ENCODE measurements at places on chromosomes 1 and 21.

GRCh38 chr1:172041742-172042141 is 200.4 kb downstream of the DNM3 start:
- peak; percentile 72 for DNase-seq

GRCh38 chr1:27594564-27595510 is 9.1 kb downstream of the AHDC1 start:
- DNase-seq = no peak

DNA sequence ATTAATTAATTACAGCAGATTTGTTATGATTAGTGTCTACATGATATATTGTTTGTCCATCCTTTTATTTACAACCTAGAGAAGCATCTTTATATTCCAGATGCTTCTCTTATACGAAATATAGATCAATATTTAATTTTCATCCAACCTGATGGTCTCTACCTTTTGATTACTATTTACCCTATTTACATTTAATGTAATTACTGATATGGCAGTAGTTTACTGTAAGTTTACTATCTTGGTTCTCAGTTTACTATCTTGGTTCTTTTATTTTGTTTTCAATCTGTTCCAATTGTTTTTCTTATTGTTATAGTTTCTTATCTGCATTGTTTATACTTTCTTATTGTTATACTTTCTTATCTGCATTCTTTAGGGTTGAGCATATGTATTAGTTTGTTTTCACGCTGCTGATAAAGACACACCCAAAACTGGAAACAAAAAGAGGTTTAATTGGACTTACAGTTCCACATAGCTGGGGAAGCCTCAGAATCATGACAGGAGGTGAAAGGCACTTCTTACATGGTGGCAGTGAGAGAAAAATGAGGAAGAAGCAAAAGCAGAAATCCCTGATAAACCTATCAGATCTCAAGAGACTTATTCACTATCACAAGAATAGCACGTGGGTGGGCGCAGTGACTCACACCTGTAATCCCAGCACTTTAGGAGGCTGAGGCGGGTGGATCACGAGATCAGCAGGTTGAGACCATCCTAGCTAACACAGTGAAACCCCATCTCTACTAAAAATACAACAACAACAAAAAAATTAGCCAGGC is 28.9 kb downstream of the FAF1 start:
- DNase-seq = no peak

DNA sequence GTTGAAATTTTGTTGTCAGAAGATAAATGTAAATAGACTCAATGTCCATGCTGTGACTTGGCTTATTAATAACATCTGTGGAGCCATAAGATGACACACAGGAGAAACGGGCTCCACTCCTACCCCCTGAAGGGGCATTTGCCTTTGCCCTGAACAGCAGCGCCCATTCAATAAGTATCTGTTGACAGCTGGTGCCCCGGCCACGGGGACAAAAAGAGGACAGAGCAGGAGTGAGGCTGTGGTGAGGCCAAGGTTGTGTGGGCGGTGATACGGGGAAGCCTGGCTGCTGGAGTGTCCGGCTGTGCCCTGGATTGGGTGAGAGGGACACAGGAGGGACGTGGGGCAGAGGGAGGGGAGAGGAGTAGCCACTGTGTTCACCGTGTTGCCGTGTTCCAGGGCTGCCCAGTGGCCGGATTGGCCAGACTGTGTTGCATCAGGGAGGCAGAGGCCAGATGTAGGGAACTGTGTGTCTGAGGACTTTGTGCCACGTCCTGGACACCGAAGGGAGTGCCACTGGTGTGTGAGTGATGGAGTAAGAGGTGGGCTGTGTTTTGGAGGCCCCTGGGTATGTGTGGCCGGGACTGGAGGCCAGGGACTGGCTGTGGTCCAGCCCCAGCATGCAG is 15.1 kb downstream of the PRMT2 start:
- DNase-seq = no peak

GRCh38 chr1:177848577-177848976 is 121.3 kb downstream of the SEC16B start:
- DNase-seq = peak; percentile 55

- peak; percentile 33 for DNase-seq
Measured at GRCh38 chr1:82978461-82979324, 1020.2 kb downstream of the TTLL7 start.

- DNase-seq = peak; percentile 79
Measured at GRCh38 chr1:165073185-165074007, 283.1 kb downstream of the LMX1A start.

GRCh38 chr1:61469365-61469764 is 255.6 kb downstream of the TM2D1 start:
- DNase-seq = no peak

DNA sequence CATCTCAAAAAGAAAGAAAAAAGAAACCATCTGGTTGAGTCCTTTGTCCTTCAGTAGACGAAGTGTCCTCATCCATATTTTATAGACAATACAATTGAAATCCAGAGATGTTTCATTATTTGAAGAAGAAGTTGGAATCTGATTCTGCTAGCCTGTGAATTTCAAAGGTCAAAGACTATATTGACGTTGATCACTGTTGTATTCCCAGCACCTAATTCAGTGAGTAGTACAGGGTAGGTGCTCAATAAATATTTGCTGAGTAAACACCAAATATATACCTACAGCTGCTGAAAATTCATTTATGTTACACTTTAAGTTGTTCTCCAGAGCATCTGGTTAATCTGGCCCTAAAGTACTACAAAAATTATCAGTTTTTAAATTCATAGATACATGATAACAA is 135.2 kb downstream of the CACNA1E start:
- no peak for DNase-seq

DNA sequence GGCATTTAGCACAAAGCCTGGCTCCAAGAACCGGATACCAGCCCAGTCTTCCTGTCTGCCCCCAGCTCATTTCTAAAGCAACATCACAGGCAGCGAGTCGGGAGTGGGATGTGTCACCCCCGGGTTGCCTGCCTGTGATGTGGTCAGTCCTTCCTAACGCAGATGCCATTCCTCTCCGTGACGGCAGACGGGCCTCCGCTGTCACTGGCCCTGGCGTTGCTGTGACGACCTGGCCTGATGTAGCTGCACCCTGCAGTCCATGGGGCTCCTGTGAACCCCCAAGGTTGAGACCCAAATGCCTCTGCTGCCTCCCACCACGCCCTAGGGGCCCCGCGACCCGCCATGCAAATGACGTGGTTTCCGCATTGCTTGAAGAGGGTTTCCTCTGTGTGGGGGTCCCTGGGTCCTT is 12.3 kb downstream of the TNFRSF1B start:
- no peak for DNase-seq

GRCh38 chr1:162678439-162678838 is 46.2 kb downstream of the DDR2 start:
- DNase-seq = peak; percentile 93

- no peak for DNase-seq
Measured at GRCh38 chr1:31792541-31792940, 23.3 kb downstream of the SPOCD1 start.

- DNase-seq = no peak
Measured at GRCh38 chr1:107867422-107867821, 97.6 kb downstream of the VAV3 start.

GRCh38 chr1:163632269-163632668 is 310.5 kb downstream of the NUF2 start:
- no peak for DNase-seq

DNA sequence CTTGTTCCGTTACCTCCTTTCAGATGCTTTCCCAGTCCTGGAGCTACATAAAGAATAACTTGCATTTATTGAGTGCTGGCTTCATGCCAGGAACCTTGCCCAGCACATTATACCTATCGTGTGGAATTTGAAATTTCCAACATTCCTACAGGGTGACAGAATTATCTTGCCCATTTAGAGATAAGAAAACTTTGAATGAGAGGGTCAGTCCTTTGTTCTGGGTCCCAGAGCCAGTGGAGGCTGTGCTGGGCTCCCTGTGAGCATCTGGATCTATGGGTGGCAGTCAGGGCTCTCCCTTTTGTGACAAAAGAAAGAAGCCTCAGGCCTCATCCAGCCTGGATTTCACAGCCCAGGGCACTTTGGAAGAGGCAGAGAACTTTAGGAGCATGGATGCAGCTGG is 3.2 kb downstream of the GSTM4 start:
- DNase-seq = no peak

- peak; percentile 91 for DNase-seq
Measured at GRCh38 chr1:192826791-192827546, 18.1 kb downstream of the RGS2 start.

- peak; percentile 42 for DNase-seq
Measured at GRCh38 chr1:119631433-119632102, 16.5 kb downstream of the ZNF697 start.

DNA sequence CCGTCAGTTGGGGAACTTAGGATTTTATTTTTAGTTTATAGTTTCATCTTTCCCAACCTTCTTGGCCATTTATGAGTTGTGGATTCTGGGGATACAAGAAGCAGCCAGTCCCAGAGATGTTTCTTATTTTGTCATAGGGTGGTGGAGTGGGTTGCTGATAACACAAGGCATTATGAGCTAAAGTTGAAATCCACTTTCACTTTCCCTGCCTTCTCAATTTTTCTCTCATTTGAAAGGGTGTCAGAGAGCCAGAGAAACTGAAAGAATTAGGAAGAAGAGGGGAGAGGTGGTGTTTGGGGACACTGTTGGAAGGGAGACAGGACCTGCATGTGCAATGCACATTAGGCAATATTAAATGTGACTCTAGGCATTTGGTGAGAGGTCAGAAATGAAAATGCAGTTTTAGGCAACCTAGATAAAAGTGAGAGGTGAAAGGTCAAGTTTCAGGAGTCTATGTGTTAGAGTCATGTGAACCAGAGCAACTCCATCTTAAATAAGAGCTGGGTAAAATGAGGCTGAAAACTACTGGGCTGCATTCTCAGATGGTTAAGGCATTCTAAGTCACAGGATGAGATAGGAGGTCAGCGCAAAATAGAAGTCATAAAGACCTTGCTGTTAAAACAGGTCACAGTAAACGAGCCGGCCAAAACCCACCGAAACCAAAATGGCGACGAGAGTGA is 71.1 kb upstream of the F3 start:
- DNase-seq = no peak

- no peak for DNase-seq
Measured at GRCh38 chr1:245255783-245256182, 101.0 kb downstream of the KIF26B start.

- DNase-seq = no peak
Measured at GRCh38 chr1:39727221-39727931, 11.3 kb upstream of the PPIE start.
